Mammary epithelial cell (primary cell): ENCODE measurements at places on chromosomes 4 and X. TPM values are rescaled to one million over a fixed set of nuclear protein-coding genes. Genes with fewer than 3 reads are reported as not detected.
A peak's percentile ranks its signal among the peaks of the same experiment; 100 is the strongest.

Gene CFAP99
- total RNA-seq: not detected

Gene MSANTD1
- total RNA-seq: 0.68 and 0.83 TPM in 2 replicates

Gene DRP2
- not detected for total RNA-seq

GRCh38 chr4:70713453-70714078 lies 8.2 kb upstream of the RUFY3 start:
- DNase-seq: no peak

DNA sequence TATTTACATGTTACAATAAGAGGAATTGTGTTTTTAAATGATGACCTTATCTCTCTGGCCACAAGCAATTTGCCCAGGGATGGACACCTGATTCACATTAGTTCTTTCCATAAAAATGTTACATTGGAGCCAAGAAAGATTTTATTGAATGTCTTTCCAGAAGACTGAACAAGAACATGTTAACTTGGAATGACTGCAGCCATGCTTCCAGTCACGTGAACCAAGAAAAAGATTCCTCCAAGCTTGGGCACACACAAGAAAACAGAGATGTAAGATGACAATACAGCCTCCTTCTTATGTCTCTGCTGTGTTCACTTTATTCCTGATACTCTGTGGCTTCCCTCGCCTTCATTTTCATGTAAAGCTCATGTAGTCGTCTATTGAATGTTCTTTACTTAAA lies 737.6 kb downstream of the TRIML1 start:
- no peak for DNase-seq

- DNase-seq: peak; percentile 70
Measured at GRCh38 chr4:123821861-123822260, 425.3 kb downstream of the SPRY1 start.

DNA sequence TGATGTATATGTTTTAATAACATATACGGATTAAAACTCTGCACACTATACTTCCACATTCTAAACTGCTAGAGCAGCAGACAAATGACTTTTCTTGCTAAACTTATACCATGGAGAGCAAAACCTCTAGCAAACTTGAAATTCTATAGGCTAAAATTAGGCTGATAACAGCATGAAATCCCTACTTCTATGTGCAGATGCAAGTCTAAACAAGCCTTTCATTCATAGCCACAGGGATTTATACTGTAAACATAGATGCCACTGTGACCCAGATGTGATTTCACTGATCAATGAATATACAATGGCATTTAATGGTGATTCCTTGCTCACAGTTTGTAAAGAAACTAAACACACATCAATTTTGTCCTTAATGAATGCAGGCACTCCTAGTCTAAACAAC lies 151.0 kb downstream of the ANTXR2 start:
- no peak for DNase-seq

GRCh38 chr4:163121689-163122088 lies 45.0 kb downstream of the NAF1 start:
- DNase-seq: no peak
